ENCODE measurements at places on chromosomes 5 and 9. TPM values are rescaled to one million over a fixed set of nuclear protein-coding genes. Genes with fewer than 3 reads are reported as not detected.
A peak's percentile ranks its signal among the peaks of the same experiment; 100 is the strongest.

DNA sequence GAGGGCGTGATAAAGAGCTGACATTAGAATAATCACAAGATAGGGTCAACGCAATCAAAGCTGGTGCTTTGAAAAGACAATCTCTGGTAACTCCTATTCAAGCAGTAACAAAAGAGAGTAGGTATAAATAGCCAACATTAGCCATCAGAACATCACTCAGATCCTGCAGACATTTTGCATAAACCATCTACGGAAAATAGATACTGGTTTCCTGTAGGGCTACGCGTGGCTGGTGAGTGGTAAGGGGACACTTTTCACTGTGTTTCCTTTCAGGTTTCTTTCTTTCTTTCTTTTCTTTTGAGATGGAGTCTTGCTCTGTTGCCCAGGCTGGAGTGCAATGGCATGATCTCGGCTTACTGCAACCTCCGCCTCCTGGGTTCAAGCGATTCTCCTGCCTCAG, 22.3 kb downstream of the TTF1 start:
- H3K27me3 ChIP-seq: no peaks in the 10 kb centered on the region
- no peak overlapping the region for H3K27ac ChIP-seq
- H3K36me3 ChIP-seq: peaks cover 11% of the 10 kb centered on the region
- no peak for DNase-seq
- peaks cover 22% of the 10 kb centered on the region for H3K4me1 ChIP-seq
- no peak overlapping the region for H3K4me3 ChIP-seq

Gene OBP2B
- not detected for total RNA-seq

GRCh38 chr5:566636-567309, 42.5 kb upstream of the SLC9A3 start:
- no peaks in the 10 kb centered on the region for H3K36me3 ChIP-seq
- H3K4me1 ChIP-seq: no peaks in the 10 kb centered on the region
- H3K4me3 ChIP-seq: no peak overlapping the region
- DNase-seq: no peak
- no peak overlapping the region for H3K27ac ChIP-seq
- H3K27me3 ChIP-seq: peaks cover 19% of the 10 kb centered on the region

DNA sequence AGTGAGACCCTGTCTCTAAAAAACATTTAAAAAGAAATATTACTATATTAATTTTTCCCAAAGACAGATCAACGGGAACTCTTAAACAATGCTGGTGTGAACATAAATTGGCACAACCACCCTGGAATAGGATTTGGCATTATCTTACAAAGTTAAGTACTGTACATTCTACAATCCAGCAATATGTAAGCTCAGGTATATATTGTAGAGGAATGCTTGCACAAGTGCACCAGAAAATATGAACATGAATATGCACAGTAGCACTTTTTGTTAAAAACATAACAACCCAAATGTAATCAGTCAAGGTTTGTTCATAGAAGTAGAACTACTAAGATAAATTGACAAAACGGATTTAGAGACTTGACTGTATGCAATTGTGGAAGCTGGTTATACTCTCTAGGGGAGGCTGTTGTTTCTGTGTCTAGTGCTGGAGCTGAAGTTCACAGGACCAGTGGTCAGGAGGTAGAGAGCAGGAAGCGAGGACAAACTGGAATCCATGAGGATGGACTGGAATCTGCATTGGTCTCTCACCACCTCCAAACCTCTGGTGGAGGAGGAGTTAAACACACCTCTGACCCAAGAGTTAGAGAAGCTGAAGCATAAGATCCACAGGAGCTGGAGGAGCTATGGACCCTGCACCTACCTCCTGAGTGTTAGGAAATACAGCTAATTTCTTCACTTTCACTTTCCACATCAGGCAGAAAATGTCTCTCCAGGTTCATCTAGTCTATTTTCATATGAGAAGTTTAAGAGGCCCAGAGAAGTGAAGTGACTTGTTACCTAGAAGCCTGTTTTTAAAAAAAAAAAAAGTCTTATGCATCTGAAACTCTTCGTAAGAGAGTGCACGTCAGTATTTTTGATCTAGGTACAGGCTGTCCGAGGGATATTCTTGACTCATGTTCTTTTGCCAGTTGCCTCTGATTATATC, 20.3 kb upstream of the RIC1 start:
- H3K27me3 ChIP-seq: no peaks in the 10 kb centered on the region
- peaks cover 6% of the 10 kb centered on the region for H3K4me1 ChIP-seq
- H3K36me3 ChIP-seq: no peaks in the 10 kb centered on the region
- no peak overlapping the region for H3K27ac ChIP-seq
- no peak overlapping the region for H3K4me3 ChIP-seq
- DNase-seq: no peak

Gene EGFL7
- 0.36 TPM for total RNA-seq

- no peak overlapping the region for H3K4me3 ChIP-seq
- H3K27me3 ChIP-seq: no peaks in the 10 kb centered on the region
- H3K27ac ChIP-seq: no peak overlapping the region
- H3K4me1 ChIP-seq: no peaks in the 10 kb centered on the region
Observed at GRCh38 chr5:82858151-82859025, 218.8 kb downstream of the TMEM167A start.

DNA sequence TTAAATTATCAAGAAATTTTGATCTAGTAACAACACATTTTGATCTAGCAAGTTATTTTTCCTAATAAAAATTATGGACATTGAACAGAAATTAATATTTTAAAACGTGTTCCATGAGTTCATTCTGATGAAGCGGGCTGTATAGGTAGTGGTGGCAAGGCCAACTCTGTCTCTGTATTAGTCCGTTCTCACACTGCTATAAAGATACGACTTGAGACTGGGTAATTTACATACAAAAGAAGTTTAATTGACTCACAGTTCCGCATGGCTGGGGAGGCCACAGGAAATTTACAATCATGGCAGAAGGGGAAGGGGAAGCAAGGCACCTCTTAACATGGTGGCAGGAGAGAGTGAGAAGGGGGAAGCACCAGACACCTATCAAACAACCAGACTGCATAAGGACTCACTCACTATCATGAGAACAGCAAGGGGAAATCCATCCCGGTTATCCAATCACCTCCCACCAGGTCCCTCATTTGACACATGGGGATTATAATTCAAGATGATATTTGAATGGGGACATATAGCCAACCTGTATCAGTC, 61.2 kb downstream of the TMEM232 start:
- no peaks in the 10 kb centered on the region for H3K36me3 ChIP-seq
- H3K27me3 ChIP-seq: no peaks in the 10 kb centered on the region
- H3K4me1 ChIP-seq: no peaks in the 10 kb centered on the region
- H3K27ac ChIP-seq: no peak overlapping the region
- H3K4me3 ChIP-seq: no peak overlapping the region
- DNase-seq: no peak

Gene ARRDC1
- total RNA-seq: 64.7 TPM

GRCh38 chr5:6496207-6496584, 47.5 kb downstream of the UBE2QL1 start:
- no peak overlapping the region for H3K27ac ChIP-seq
- no peaks in the 10 kb centered on the region for H3K4me1 ChIP-seq
- peaks cover 13% of the 10 kb centered on the region for H3K27me3 ChIP-seq
- H3K4me3 ChIP-seq: peak overlapping the region; percentile 6
- peak; percentile 25 for DNase-seq
- no peaks in the 10 kb centered on the region for H3K36me3 ChIP-seq

DNA sequence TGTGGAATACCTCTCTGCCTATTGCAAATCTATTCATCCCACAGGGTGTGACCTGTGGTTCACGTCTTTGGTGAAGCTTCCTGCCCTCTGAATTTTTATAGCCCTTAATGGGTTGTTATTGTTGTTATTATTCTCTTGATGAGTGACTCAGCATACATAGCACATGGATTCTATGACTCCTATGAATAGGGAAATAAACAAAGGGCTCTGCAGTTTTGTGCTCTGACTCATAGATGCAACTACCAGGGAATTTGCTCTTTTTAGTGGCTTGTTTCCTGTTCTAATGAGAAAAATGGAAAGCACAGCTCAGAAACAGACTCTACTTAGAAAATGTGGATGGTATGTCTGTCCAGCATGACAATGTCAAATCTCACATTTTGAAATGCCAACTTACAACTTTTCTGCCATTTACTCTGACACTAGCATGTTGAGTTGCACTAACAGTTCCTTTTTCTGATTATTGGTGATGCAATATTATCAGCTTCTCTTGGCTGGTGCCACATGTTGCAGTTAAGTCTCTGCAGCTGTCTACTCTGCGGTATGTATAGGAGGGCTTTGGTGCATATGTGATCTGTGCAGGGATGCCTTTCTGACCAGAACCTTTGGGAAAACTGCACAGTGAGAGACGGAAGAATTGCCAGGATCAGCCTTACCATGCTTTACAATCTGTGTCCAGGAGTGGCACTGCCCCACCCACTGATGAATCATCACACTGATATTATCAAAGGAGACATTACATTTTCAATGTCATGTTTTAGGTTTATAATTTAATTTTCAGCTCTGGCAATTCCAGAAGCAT, 996.4 kb upstream of the WWC1 start:
- H3K27me3 ChIP-seq: no peaks in the 10 kb centered on the region
- H3K4me3 ChIP-seq: no peak overlapping the region
- H3K36me3 ChIP-seq: peaks cover 14% of the 10 kb centered on the region

DNA sequence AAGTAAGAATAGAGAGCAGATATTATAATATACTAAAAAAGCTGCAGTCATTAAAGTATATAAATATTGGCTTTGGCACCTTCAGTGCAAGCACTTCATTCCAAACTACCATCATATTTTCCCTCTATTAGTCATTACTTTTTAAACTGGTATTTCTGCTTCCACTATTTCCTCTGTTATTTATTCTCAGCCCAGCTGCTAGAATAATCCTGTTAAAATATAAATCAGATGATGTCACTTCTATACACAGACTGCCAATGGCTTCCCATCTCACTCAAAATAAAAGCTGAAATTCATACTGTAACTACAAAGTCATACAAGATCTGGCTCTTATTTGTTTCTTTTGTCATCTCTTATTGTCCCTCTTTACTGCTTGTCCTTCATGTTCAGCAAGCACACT, 432.9 kb downstream of the TLE4 start:
- H3K4me1 ChIP-seq: no peaks in the 10 kb centered on the region
- no peak for DNase-seq
- H3K4me3 ChIP-seq: no peak overlapping the region
- H3K27me3 ChIP-seq: peaks cover 20% of the 10 kb centered on the region
- H3K36me3 ChIP-seq: no peaks in the 10 kb centered on the region

Gene RAD1
- total RNA-seq: 38.3 TPM

Gene SEMA5A
- not detected for total RNA-seq

Measured in natural killer cell treated with Interleukin-12 subunit alpha and Interleukin-12 subunit beta and Interleukin-15 and Interleukin-18, amount 100 ng/mL, for 72 hours (primary cell).